Cardiac muscle cell (in vitro differentiated cells and primary cell): ENCODE measurements at places on chromosomes 4 and X.
A peak's percentile ranks its signal among the peaks of the same experiment; 100 is the strongest.

DNA sequence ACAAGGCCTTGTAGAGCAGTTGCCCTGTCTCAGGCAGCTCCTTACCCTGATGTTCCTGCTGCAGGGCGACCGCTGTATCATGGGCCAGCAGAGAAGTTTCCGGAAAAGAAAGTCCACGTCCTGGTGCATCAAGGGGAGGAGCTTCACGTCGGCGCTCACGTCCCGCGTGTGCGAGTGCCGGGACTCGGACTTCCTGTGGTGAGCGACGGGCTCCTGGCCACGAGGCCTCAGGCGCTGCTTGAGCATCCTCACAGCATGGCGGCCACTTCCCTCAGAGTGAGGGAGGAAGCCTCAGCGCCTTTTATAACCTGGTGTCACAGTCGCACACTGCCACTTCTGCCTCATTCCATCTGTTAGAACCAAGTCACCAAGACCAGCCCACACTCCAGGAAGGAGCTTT lies 225.5 kb downstream of the AFAP1 start:
- DNase-seq: no peak

DNA sequence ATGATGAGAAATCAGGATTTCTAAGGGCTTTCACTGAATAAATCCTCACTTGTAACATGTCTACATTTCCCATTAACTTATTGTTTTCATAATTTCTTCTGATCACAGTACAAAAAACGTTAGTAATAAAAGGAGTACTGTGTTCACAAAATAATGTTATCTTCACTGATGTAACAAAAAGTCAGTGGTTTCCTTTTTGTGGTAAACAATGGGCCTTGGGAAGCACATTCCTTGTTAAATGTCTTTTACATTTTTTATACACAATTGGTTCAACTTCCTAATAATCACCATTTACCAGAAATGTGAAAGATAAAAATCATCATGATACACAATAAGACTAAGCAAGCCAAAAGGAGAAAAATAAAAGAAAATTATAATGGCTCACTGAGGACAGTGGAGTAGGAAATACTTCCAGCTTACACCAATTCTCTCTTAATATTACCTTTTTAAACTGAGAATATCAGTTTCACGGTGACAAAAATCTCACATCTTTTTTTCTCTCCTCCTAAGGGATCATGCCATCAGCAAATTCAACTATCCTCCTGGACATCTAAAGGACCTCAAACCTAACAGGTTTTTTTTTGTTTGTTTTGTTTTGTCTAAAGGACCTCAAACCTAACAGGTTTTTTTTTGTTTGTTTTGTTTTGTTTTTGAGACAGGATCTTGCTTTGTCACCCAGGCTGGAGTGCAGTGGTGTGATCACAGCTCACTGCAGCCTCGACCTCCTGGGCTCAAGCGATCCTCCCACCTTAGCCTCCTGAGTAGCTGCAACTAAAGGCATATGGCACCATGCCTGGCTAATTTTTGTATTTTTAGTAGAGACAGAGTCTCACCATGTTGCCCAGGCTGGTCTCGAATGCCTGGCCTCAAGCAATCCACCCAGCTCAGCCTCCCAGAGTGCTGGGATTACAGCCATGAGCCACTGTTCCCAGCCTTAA lies 57.3 kb downstream of the FRYL start:
- no peak for DNase-seq

DNA sequence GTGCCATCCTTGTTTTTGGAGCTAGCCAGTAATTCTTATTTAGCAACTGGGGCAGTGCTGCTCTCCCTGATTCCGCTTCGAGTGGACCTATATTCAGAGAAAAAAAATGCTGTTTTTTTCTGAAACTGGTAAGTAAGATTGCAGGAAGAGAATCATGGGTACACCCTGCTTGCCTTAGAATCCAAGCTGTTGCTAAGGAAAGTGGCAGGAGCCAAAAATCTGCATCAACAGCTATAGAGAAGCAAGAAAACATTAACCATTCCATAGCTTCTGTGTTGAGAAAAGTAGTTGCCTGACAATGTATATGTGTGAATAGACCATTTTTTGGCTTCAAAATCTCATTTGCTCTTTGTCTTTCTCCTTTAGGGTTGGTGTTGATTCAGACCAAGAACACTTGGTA lies 44.5 kb downstream of the SLC9A6 start:
- no peak for DNase-seq

- DNase-seq: no peak
Observed at GRCh38 chr4:38023347-38024205, 63.4 kb downstream of the PTTG2 start.

DNA sequence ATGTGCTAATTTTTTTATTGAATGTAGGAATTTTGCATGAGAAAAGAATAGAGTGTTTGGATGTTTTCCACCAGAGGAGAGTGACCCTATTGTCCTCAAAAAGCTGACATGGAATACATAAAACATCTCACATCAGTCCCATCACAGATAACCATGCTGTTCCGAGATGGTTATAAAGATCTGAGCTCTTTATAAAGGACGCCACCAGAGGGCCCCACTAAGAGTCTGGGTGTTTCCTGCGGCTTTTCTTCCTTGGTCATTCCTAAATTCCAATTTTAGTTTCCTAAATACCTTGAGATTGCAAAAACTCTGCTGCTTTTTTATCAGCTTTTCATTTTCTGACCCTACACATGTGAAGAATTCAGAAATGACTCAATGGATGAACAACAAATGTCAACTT lies 504.5 kb upstream of the FRG1 start:
- no peak for DNase-seq

GRCh38 chrX:25755194-25755593 lies 382.9 kb upstream of the MAGEB18 start:
- no peak for DNase-seq

- peak; percentile 75 for DNase-seq
Observed at GRCh38 chr4:1644891-1645657, 39.0 kb downstream of the FAM53A start.

GRCh38 chr4:178871476-178871875 lies 1429.2 kb upstream of the AGA start:
- no peak for DNase-seq

- peak; percentile 52 for DNase-seq
Observed at GRCh38 chr4:182916483-182917181, 554 bp downstream of the DCTD start.

DNA sequence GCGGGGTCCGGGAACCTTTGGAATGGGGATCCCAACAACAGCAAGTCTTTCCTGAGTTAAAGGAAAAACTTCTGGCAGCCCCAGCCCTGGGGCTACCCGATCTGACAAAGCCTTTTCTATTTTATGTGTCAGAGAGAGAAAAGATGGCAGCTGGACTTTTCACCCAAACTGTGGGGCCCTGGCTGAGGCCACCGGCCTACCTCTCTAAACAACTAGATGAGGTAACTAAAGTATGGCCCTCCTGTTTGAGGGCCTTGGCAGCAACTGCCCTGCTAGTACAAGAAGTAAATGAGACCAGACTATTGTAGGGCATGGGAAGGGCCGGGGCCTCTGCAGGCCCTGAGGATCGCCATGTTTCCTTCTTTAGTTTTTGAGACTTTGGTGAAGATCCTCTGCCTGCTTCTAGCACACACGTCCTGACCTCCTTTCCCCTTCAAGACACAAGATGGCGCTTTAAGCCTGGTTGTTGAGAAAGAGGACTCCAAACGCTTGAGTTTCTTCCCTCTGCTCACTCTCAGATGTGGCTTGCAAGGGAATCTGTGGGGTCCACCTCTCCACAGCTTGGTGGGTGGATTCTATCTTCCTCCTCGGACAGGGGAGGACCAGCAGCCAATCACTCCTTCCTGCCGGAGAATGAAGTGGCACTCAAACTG lies 18.5 kb upstream of the DRD5 start:
- DNase-seq: peak; percentile 88

DNA sequence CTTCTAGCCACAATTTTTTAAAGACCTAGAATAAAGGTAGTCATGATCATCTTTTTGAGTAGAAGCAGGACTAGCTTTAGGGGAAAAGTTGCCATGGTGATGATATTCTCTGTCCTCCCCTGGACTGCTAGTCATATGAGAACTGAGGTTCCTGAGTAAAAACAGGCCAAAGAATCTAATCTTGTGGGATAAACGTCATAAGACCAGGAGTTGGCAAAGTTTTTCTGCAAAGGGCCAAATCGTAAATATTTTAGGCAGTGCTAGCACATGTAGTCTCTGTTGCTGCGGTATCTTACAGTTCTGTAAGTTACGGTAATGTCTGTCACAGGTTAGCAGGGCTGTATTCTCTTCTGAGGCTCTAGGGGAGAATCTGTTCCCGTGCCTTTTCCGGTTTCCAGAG lies 3.4 kb downstream of the PRPS2 start:
- peak; percentile 46 for DNase-seq

GRCh38 chrX:134526399-134526798 lies 66.4 kb downstream of the HPRT1 start:
- DNase-seq: no peak

DNA sequence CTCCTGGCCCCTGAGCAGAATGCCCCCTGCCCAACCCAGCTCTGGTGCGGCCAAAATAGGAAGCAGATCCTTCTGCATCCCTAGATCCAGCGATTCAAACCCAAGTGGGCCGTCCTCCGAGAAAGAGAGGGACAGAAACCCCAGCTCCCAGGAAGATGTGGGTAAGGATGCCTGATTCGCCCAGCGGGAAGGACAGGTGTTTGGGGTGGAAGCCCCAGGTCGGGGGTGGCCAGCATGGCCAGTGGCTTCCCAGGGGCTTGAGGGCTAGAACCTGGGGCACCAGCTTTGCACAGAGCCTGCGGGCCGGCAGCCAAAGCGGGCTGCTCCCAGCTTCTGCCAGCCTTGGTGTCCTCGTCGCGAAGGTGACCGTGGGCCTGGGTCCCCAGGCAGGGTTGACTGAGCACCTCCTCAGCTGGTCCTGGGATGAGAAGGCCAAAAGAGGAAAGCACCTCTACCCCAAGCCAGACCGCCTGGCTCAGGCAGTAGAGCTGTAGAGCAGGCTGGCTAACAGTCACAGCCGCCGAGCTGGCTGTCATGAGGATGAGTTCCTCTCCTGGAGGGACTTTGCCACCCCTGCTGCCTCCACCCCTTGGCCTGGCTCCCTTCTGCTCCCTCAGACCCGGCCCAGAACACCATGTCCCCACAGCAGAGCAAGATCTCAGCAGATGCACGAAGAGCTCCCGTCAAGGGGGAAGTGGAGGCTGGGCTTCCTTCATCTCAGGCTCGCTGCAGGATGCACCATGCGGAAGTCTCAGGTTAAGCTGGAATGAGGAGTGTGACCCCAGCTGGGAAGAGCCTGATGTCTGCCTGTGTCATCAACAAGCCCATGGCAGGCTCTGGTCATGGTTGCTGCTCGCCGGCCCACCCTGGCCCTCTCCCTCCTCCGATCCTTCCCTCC lies 59.9 kb downstream of the CPZ start:
- no peak for DNase-seq

DNA sequence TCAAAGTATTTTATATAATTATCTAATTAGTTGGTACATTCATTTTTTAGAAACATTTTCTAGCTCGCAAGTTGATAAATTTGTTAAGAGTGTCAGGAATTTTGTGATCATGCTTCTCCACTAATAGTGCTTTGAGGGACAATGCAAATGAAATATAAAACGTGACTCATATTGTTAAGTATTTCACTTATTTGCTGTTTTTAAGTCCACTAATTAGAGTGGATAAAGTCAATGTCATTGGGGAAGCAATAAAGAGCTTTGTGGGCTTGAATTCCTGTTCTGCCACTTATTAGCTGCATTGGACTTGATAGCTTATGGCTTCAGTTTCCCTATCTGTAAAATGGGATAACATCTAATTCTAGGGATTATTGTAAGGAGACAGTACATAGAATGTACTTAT lies 26.5 kb upstream of the ANAPC4 start:
- no peak for DNase-seq

DNA sequence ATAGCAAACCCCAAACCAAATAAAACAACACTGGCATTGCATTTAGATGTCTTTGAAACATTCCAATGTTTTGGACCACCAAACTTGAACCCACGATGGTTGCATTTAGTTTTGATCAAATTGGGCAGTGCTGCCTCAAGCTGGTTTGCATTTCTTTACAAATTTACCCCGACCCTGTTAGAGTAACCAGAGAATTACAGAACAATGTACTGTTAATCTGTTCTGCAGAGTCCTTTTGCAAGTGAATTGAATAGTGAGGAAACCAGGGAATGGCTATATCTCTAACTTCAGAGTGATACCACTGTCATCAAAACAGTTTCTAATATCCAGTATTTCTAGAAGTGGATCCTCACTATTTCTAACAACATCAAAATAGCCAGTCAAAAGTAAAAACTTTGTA lies 49.5 kb upstream of the GYPA start:
- DNase-seq: no peak

- peak; percentile 52 for DNase-seq
Observed at GRCh38 chr4:127732623-127733328, 2.6 kb downstream of the SLC25A31 start.

GRCh38 chr4:38101563-38101962 lies 141.4 kb downstream of the PTTG2 start:
- no peak for DNase-seq

DNA sequence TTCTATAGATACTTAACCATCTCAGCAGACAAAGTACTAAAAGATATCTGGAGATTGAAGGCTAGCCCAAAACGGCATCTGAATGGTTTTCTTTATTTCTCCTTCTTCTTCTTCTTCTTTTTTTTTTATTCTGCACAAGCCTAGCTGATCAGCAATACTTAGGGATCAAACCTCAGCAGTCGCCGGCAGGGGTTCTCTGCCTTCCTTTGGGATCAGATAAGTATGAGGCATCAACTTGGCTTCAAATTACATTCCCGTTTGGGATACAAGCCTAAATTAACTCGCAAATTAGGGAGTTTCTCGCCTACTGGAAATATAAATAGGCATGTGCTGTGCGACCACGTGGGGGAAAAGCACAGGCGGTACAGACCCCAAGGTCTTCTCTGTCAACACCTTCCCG lies 730 bp downstream of the CT55 start:
- DNase-seq: no peak

- peak; percentile 29 for DNase-seq
Observed at GRCh38 chr4:188282471-188283232, 143.4 kb downstream of the TRIML1 start.

DNA sequence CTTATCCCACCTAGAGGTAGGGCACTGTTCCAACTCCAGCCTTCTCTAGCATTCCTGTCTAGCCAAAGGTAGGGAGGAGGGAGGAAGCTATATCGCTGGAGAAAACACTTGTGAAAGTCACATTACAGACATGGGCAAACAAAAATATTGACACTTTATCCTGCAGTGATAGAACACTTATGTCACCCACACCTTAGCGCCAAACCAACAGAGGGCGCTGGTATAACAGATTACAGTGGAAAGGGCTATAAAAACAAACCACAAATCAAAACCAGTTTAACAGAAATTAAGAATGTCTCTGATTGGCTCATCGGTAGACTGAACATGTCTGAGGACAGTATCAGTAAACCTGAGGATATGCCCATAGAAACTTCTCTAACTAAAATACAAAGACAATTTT lies 451.3 kb downstream of the TLL1 start:
- DNase-seq: peak; percentile 16

GRCh38 chrX:10831716-10832502 lies 211.5 kb upstream of the MID1 start:
- DNase-seq: no peak

DNA sequence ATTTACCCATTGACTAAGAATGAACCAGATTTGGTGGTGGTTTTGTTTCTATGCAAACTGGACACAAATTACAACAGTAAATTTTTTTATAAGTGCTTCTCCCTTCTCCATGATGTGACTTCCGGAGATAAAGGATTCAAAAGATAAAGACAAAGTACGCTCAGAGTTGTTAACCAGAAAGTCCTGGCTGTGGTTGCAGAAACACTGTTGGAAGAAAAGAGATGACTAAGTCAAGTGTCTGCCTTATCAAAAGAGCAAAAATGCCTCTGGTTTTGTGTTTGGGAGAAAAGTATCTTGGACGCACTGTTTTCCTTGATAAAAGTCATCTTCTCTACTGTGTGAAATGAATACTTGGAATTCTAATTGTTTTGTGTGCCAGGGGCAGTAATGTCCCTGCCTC lies 213.4 kb downstream of the GC start:
- no peak for DNase-seq
